Fibroblast of mammary gland (primary cell): ENCODE measurements at places on chromosomes 2 and 18.

DNA sequence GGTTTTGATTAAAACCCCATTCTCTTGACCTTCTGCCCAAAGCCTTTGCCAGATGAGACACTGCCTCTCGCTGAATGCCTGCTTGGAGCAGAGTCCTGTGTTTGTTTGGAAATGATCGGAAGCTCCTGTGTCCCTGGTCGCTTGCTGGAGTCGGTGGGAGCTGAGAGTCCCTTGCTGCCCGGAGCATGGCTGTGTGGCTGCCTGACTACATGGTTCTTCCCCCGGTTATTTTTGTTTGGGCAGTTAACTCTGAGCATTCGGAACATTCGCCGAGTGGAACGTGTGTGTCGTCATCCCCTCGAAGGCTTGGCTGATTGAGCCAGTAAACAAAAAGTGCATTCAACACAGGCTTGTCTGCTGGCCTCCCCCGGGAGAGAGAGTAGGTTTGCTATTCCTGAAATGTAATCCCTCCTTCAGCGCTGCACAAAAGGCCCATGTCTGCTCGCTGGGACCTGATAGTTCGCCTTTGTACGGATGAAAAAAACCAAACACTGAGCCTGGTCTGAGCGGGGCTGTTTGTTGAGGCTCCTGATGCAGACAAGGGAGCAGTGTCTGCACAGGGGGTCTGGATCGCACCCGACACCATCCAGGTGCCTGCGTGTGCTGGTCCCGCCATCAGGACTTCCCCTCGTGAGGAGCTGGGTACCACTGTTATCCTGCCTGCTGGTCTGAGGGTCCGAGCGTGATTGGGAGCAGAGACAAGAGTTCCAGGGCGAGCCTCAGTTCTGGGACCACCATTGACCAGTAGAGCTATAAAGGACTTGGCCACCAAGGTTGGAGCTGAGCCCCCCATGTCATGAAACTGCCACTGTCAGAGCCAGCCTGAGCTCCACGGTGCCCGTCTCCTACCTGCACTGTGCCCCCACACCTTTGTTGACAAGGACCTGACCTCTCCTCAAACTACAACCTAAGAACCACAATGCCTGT lies 83.8 kb downstream of the AGAP1 start:
- peak; percentile 71 for DNase-seq

DNA sequence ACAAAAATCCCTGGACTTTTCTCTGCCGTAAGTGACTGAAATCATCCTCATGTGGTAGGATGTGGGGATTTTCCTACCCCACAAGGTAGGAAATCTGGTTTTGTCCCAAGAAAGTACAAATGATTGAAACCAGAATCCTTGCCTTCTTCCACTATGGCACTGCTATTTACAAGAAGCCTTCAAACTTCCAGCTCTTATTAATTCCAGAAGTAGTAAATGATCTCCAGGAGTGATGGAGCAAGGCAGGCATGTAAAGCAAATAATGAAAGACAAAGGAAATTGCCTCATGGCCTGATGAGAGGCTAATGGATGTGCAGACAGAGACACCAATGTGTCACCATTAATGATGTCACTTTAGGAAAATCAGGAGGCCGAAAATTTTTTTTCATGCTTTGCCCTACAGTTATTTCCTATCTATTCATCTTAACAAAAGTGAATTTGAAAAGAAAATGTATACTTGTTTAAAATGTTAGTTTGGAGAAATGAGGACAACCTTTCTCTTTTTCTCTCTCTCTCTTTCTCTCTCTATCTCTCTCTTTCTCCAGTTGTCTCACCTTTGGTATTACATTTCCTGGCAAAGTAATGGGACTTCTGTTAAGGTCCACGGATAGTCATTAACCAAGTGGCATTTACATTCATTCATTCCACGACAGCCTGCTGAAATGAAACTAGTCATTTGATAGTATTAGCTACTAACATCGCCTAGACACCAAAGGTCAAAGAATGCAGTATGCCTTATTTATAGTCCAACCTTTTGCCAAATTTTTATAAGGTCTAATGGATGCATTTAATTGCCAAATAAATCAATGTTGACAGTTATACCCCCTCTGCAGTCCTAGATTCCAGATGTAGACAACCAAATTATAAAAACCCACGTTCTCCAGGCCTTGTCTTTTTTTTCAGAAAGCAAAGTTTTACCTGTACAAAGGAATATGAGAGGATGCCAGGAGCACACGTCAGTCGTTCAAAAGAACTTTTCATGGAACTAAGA lies 5.0 kb upstream of the EVA1A start:
- DNase-seq, result peak; percentile 69

- DNase-seq, result no peak
These were observed 138.5 kb upstream of the LYPD6 start for GRCh38 chr2:149191915-149192314.

- peak; percentile 63 for DNase-seq
These were observed 80.9 kb downstream of the NABP1 start for GRCh38 chr2:191758518-191759507.

DNA sequence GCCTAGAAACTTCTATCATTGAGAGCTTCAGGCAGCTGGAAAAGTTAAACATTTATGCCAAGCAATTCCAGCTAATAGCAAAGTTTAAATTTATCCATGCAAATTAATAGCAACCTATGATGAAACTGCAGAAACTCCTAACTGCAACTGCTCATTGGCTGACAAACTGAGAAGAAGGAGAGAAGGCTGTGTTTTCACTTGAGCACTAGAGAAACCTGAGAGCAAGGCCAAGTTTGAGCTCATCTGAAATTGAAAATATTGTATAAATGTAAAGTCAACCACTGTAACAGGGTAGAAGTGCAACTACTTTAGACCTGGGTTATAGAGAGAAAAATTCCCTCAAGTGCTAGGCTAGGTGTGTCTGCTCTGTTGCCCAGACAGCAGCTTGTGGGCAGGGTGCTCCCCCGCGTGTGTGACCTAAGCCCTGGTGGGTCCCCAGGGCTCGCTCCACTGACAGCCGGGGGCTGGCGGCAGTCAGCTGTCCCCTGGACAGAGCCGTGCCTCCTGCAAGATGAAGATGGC lies 50.2 kb downstream of the CABYR start:
- DNase-seq, result no peak

GRCh38 chr2:37132914-37133313 lies 23.9 kb downstream of the EIF2AK2 start:
- DNase-seq, result no peak

- no peak for DNase-seq
These were observed 111.7 kb downstream of the ACVR1 start for GRCh38 chr2:157764386-157764785.

GRCh38 chr2:85846411-85846810 lies 42.4 kb downstream of the ST3GAL5 start:
- peak; percentile 64 for DNase-seq

DNA sequence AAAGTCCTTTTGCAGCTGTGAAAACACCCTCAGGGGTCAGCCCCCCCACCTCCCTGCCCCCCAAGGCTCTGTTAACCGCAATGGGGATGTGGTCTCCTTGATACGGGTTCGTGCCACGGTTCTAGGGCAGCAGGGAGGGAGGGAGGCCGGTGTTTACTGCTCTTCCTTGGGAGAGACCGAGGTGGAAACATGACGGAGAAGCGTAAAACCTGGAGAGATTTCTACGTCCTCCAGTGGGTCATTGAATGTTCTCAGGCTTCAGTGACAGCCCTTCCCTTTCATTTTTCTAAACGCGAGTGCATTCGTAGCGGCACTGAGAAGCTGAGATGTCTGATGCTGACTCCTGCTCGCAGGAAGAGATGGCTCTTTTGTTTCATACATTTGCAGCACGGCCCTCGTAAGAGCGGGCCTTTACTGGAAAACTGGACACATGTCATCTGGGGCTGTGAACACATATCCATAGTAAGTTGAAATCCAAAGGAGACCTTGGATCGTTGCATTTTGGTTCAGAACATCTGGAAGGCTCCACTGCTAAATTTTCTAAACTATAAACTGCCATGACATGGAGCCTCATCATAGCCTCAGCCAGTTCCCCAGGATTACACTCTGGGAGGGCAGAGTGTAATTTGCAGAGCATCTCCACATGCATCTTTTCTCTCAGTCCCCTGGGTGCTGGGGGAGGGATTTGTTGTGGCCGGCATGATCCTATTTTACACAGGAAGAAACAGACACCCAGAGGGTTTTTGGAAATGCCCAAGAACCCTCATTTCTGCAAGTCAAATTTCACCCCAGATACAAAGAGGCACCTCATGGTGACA lies 40.6 kb upstream of the HDAC4 start:
- DNase-seq, result no peak

GRCh38 chr2:28394331-28394877 lies 1.7 kb downstream of the FOSL2 start:
- DNase-seq, result peak; percentile 47

GRCh38 chr18:11849841-11850634 lies 1.2 kb upstream of the CHMP1B start:
- peak; percentile 96 for DNase-seq
